ENCODE measurements at places on chromosomes 5 and 9.

DNA sequence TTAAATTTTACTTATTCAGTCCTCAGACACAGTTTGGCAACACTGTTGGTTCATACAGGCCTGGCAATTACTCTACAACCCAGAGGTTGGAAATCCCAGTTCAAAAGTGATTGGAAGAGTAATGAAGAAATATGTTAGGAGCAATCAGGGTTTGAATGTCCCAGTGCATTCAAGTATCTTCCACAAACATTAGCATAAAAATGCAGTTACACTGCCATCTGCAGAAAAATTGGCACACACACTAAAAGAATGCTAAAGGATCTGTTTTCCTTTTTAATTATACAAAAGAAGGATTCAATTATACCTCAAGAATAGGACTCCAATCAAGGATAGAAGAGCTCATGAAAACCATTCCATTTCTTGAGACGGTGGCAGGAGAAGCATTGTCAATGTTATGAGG is 130.2 kb downstream of the DNAH5 start:
- no peak for DNase-seq

GRCh38 chr5:157384971-157385709 is 74.9 kb upstream of the NIPAL4 start:
- peak; percentile 93 for DNase-seq

- DNase-seq, result no peak
These were observed 389.1 kb upstream of the KIF2A start for GRCh38 chr5:61916621-61917620.

- DNase-seq, result peak; percentile 81
These were observed 1.9 kb downstream of the LPAR1 start for GRCh38 chr9:111036429-111036789.

DNA sequence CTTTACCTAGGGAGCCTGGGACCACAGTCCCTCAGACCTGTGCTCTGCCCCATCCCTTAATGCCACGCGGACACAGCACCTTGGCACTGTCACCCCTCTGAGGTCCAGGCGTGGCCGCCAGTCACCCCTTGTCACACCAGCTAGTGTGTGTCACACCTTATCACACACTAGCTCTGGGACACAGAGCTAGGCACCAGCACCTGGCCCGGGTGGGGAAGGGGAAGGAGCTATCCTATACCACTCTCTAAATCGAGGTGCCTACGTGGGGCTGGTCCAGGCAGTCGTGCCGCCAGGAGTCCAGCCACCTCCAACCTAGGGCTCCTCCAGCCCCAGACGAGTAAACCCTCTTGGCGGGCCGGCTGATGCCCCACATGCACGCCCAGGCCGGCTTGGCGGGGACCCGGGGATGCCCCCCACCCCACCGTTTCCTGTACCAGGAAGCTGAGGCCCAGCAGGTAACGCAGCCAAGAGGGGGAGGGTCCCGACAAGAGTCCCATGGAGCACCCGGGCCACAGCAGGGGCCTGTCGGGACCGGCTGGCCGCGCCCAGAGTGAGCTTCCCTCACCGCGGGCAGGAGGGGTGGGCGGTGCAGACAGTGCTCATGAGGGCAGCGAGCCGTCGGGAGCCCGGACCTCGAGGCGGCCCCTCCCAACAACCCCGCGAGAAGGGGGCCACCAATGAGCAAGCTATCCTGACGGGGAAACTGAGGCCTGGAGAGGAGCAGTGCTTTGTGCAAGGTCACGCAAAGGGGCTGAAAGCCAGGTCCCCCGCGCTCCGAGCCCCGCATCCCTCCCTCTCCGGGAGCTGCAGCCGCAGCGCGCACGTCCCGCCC is 550 bp downstream of the CORO2A start:
- DNase-seq, result no peak

DNA sequence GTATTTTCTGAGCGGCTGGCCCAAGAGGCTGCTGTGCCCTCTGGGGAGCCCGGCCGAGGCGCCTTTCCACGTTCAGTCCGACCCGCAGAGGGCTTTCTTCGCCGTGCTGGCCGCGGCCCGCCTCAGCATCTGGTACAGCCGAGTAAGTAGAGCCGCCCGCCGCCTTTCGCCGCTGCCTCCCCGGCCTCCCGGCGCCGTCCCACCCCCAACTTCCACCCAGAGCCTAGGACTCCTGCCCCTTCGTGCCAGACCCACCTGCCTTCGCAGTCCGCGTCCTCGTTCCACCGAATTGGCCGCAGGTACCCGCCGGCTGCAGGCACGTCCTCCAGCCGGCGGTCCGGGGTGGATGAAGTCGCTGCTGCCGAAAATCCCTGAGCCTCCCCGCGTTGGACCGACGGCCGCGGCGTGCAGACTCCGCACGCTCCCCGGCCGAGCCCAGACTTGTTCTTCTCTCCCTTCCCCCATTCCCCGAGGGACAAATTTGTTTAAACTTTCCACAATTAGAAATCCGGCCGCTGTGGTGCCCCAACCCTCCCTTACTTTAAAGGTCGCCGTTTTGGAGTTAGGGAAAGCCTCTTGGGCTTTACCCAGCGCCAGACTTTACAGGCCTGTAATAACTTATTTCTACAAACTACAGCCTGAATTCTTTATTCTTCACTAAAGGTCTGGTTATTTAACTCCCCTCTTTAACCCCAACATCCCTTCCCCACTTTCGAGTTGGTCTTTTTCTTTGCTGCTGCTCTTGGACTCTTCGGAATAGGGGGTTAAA is 589 bp downstream of the RIC1 start:
- peak; percentile 51 for DNase-seq

GRCh38 chr5:173300389-173301047 is 27.7 kb downstream of the STC2 start:
- DNase-seq, result no peak

DNA sequence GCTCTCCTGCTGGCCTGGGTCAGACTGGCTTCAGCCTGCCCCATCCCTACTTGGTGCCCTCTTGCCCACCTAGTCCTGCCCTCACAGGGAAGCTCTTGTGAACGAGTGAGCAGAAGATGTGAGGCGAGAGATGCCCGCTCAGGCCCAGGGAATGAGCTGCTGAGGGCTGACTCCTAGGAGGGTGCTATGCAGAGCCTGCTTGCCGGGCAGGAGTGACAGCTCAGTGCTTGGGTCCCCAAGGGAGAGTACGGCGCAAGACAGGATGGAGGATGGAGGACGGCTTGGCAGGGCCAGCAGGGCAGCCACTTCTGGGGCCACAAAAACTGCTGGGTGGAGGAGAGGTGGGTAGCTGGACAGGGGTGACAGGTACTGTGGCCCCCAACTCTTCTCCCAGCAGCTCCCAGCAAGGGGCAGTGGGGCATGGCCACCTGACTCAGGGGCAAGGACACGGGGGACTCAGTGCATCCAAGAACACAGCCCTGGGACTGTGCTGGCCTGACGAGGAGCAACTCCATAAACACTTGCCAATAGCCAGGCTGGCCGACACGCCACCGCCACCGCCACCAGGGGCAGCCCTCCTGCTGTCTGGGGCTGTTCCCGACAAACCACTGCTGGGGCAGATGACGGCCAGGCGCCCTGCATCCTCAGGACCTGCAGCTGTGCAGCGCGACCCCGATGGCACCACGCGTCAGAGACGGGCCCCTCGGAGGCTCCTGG is 55.6 kb upstream of the UBAC1 start:
- DNase-seq, result no peak

GRCh38 chr9:79667120-79667519 is 95.4 kb downstream of the TLE4 start:
- DNase-seq, result no peak

DNA sequence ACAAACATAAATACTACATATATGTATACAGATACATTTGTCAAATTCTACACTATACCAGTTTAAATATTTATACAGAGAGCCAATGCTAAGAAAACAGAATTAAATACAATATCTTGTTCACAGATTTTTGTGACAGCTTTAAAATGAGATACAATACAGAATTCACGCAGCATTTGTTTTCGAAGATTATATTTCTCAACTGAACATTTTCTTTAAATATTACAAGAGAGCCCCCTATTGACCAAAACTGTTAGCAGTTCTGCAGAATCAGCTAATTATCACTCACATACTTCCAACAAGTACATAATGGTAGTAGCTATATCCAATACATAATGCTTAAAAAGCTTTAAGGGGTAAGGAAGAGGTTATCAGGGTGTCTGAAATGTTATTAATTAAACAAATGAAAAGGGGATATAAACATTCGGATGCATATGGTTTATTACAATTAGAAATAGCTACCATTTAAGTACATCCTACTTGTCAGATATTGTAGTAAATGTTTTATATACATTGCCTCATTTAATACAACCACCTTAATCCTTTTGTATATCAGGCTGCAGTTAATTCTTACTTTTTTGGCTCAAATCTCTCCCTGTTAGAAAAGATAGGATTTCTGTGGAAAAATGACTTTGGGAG is 31.7 kb downstream of the ZDHHC21 start:
- no peak for DNase-seq

- peak; percentile 19 for DNase-seq
These were observed 157.2 kb upstream of the DMRT1 start for GRCh38 chr9:684054-684890.

DNA sequence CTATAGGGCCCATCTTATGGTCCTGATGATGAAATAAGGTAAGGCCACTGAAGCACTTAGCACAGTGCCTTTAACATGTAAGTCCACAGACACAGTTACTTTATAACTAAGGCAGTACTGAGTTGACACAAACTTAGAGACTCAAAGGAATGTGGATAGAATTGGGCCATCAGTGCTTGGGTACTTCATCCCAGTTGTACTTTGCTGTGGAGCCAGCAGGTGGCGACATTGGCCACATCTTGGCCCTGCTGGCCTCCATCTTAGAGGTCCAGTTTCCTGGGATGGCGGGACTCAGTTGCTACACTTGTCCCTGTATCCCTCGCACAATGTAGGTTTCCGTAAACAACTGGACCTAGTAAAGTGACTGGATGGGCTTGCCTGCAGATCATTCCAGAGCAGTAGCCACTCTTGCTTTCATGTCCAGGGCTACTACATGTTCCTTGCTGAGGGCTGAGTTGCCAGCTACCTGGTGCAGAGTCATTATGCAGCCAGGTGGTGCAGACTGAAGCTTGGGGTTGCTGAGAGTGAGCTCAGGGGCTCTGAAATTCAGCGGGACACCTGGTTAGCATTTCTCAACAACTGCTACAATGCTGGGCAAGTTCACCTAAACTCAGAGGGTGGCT is 10.6 kb downstream of the MTAP start:
- DNase-seq, result peak; percentile 72

DNA sequence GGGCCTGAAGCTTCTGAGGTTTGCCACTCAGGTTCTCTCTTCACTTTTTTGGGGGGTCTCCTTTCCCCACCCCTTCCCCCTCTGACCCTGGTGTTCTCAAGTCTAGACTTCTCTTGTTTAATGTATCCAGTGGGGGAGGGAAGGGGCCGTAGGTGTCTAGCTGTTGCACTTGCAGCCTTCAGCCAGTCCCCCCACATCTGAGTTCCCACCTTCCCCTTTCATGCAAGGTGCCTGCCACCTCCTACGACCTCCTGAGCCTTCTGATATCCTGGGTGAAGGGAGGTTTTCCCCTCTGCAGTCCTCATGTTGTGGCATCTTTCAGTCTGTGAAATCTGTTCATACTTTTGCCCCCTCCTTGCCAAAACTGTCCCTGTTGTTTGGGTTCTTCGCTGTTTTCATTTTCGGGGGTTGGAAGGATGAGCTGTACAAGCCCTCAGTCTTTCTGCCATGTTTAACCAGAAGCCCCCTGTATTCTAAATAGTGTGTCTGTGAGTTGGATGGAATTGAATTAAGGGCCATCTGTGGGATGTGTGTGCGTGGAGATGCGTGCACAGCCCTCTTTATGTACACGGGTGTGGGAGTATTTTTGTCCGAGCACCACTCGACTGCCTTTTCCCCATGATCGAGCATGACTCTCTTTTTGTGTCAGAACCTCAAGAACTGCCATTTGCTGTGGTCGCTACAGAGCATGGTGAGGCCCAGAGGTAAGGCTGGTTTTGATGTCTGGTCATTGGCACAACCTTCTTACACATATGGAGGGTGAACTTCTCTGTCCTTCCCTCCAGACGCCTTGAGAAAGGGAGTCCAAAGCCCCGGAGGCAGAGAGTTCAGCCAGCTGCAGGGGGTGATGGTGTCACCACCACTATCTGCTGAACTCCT is 23.6 kb downstream of the PRRC2B start:
- DNase-seq, result no peak

DNA sequence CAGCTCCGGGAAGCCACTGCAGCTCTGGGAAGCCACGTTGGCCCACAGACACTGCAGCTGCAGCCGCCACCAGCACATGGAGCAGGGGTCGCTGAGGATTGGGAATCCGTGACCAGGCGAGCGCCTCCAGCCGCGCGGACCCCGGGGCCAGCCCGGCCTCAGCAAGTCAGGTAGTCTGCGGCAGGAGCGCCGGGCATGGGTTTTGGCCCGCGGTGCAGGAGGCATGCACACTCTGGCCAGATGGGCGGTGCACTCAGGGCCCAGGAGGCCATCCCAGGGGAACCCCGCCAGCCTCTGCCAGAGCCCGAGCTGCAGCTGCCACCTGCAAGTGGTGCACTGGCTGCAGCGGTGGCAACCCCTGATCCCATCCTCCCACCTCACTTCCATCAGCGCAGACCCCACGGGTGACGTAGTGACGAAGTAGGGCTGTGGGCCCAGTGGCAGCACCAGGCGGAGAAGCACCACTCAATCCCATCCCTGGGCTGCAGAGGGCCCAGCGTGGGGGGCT is 368.3 kb upstream of the SPATA31A5 start:
- DNase-seq, result no peak

- DNase-seq, result no peak
These were observed 217.2 kb downstream of the TARS1 start for GRCh38 chr5:33657804-33658440.

- DNase-seq, result no peak
These were observed 21.7 kb downstream of the CXXC5 start for GRCh38 chr5:139669662-139670368.

- no peak for DNase-seq
These were observed 21.7 kb downstream of the SLC9A3 start for GRCh38 chr5:502325-503079.

DNA sequence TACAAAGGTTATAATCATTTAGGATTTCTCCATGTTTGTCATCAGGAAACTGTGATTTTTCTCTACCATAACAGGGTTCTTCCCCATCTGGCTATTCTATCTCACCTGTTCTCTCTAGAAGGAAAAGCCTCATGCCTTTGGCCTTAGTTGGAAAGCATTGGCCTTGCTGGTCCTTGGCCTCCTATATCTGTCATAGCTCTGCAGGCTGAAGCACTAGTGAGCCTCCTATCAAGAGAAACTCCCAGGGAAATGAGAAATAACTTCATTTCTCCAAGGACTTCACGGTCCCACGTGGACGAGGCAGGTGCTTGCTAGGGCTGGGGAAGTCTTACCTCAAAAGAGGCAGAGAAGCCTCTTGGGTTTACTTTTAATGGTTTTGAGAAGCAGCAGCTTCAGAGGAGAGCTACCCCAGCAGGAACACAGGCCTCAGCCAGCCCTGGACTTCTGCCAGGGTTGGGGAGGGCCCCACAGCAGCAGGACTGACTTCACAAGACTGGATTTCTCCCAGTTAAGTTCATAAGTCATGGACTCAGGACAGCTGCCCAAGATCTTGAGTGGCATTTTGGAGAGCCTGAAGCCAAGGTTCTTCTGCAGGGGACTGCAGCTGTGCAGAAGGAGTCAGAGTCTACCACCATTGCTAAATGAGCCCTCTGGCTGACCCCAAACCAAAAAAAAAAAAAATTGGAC is 15.8 kb upstream of the PSAT1 start:
- DNase-seq, result peak; percentile 94
